Retina (tissue), 1 donor: ENCODE measurements at places on chromosomes 6 and 20.

DNA sequence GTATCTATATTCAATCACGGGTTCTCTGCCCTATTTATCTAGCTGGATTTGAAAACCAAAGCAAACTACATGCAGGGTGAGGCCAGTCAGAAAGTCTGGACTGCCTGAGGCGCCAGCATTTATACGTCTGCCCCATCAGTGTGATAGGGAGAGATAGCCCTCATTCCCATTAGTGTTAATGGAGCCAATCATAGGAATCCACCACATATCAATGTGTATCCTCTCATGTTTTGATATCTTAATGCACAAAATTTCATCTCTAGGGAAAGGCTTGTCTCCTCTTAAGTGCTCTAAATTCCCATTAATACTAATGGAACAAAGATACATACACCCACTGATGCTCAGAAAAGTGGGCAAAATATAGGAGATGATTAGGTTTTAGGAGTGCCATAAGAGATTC lies 376.2 kb downstream of the BTBD3 start:
- no peak for DNase-seq

DNA sequence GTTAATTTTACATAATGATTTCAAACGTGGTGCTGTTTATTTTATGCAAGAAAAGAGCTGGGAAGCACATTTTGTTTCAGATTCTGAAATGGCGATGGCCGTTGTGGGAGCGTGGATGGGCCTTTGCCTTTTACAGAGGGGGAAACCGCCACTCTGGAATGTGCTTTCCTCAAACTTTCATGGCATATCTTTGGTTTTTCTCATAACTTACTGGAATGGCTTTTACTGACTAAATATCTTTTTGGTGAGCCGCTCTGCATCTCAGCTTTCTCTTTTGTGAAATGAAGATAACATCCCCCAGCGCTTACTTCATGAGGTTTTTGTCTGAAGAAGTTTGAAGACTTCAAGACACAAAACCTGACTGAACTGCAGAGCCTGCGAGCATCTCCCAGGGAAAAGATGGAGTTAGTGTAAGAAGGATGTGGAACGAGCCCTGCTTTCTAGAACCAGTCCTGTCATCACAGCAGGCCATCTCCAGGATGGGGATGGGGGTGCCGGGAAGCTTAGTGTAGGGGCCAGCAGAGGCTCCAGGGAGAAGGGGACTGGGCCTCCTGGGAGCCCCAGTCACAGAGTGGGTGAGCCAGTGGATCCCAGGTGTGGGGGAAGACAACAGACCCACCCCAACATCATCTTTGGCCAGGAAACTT lies 61.8 kb upstream of the TIAM2 start:
- DNase-seq = no peak

GRCh38 chr6:133726188-133726587 lies 162.7 kb upstream of the TCF21 start:
- no peak for DNase-seq

GRCh38 chr20:8361006-8361652 lies 229.1 kb downstream of the PLCB1 start:
- peak; percentile 18 for DNase-seq

GRCh38 chr6:34059136-34059731 lies 86.7 kb downstream of the GRM4 start:
- no peak for DNase-seq

GRCh38 chr20:58692579-58693225 lies at the start of gene NPEPL1:
Gene NPEPL1 (plus strand): TSS chr20:58692800. CDS start chr20:58692901, 101 bp downstream.
- peak; percentile 34 for DNase-seq

- no peak for DNase-seq
Measured at GRCh38 chr6:113672491-113673149, 184.5 kb upstream of the MARCKS start.

DNA sequence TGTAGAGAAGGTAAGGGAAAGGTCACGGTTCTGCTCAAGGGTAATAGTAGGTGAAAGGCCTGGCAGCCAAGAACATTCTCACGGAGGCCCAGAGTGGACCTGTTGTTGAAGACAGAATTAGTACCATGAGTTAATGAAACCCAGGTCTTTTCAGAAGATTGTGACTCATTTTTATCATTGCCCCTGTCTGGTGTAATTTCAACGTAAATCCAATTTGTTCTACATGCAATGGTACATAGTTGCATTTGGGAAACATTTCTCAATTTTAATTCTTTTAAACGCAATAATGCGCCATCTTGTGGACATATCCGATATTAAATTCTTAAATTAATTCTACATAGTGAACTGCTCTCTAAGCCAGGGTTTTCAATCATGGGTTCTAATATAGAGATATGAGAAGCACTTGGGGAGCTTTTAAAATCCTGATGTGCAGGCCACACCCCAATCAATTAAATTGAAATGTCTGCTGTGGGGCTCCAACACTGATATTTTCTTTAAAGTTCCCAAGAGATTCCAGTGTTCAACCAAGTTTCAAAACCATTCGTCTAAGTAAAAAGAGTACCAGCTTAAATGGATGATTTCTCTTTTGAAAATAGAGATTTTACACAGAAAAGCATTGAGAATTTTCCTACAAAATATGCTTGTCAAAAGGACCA lies 257.4 kb downstream of the PLCB1 start:
- DNase-seq = peak; percentile 49

GRCh38 chr6:158923805-158924498 lies 76.0 kb downstream of the RSPH3 start:
- no peak for DNase-seq

DNA sequence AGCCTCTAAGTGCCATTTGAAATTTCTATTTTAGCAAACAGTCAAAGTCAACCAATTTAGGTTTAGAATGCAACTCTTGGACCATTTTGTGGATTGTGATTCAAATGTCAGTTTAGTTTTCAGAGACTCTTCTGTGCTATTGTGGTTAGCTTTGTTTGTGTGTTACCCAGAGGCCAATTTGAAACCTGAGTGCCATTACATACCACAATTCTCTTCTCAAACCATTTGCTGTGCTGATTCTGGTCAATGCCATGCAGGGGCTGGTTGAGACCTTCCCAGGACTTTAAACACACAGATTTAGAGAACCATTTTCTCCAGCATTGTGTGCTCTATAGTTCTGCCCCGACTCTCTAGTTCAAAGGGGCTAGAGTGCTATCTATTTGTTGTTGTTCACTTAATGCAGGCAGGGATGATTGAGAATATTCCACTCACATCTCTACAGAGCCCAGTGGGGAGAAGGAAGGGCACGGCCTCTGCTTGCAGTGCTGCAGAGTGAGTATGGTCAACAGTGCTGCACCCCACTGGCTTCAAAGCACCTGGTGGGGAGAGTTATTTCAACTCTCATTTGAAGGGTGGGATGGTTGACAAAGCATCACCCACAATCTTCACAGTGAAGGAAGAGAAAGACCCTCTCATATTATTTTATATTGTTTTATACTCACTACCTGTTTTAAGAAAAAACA lies 738.2 kb downstream of the COL12A1 start:
- no peak for DNase-seq

DNA sequence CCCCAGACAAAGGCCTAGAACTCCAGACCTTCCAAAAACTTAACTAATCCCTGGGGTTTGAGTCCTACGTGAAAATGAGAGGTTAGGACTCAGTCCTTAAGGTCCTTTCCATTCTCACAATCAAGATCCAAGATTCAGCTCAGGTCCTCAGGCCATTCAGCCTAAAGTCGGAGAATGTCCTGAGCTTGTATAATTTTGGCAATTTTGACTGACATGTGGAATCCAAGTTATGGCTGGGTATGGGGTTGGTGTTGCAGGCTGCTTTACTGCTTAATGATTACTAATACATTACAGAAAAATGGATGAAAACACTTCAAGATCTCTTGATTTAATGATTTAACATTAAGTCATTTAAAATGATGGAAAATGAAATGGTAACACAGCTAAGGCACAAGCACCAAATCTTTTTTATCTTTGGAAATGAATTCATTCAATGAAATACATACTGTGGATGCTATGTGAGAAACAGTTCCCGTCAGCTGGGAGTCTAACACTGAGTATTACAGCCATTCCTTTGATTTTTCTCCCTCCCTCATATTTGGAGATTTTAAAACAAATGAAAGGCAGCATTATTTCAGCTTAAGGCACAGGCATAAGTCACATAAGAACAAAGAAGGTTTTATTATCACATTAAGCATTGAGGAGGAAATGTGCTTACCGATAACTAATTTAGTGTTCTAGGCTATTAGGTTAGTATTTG lies 1.3 kb downstream of the ARHGAP18 start:
- DNase-seq = no peak

GRCh38 chr6:109258129-109258528 lies 124.1 kb downstream of the CD164 start:
- DNase-seq = no peak

GRCh38 chr6:143279385-143279784 lies 171.1 kb downstream of the ADAT2 start:
- peak; percentile 11 for DNase-seq

DNA sequence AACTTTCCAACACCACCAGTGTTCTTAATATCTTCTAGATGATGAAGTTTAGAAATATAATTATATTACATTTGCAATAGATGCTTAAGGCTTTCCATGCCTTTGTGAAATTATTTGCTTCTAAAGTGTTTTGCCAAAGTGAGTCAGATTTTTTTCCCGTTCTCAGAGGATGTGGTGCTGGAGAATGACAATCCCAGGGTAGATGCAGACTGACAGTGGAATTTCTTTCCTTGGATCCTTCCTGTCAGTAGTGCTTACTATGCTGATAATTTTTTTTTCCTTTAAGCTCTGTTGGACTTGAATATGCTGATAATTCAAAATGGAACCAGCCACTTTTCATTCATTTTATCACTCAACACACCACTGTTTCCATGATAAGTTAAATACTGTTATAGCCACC lies 59.9 kb upstream of the SOX4 start:
- DNase-seq = no peak

- DNase-seq = no peak
Measured at GRCh38 chr20:50387996-50388332, 122.2 kb upstream of the PTPN1 start.

DNA sequence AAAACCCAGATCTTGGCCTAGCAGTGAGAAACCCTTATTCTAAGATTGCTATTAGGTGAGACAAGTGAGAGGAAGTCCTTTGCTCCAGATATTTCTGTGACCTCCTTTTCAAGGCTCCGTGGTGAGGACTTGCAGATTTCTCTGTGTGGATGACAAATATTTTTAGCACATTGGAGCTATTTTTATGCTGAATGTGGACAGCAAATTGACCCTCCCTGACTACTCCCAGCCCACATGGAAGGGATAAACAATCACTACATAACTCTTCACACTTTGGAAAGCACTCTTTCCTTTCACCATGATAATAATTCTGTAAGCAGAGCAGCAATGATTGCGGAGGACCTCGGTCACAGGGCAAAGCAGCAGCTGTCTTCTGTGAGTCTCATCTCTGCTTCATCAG lies 88.0 kb upstream of the ADGRF1 start:
- DNase-seq = no peak

DNA sequence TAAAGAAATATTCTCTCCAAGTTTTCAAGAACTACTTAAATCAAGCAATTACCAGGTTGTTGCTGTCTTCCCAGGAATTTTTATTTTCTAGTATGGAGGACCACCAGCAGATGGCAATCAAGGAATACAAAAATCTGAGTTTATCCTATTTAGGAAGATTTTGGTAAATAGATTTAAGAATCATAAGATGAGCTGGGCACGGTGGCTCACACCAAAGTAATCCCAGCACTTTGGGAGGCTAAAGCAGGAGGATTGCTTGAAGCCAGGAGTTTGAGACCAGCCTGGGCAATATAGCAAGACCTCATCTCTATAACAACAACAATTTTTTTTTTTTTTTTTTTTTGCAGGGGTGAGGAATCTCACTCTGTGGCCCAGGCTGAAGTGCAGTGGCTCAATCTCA lies 19.3 kb upstream of the SEC63 start:
- DNase-seq = peak; percentile 47

GRCh38 chr6:131159578-131159977 lies 24.3 kb downstream of the AKAP7 start:
- no peak for DNase-seq

GRCh38 chr6:90397929-90398674 lies 101.5 kb upstream of the BACH2 start:
- no peak for DNase-seq

DNA sequence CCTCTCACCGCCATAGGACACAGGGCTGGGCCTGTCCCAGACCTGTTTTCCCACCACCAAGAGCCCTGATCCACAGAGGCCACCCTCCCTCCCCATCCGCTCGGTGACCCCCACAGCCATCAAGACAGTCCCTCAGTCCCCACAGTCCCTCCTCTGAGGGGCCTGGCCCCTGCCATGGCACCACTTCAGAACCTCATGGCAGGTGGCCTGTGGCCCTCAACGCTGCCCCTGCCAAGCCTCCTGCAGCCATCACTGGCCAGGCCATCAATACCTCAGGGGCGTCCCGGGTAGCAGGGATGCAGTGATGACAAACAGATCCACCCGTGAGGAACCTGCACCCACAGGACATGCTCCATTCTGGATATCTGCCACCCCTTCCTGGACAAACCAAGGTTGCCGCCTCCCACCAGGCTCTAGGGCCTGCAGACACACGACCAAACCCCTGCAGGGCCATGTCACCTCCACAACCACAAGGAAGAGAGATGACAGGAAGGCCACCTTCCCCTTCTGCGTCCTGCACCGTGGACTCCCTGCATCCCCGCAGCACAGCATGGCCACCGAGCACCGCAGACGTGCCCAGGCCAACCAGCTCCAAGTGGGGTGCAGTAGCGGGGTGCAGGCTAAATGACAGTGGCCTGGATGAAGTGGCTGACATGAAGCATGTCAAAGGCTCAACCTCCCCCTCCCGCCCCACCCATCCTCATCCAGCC lies 14.0 kb downstream of the TAF4 start:
- no peak for DNase-seq

- no peak for DNase-seq
Measured at GRCh38 chr20:53964501-53965253, 105.7 kb downstream of the BCAS1 start.

GRCh38 chr6:113842165-113842564 lies 15.0 kb upstream of the MARCKS start:
- no peak for DNase-seq

GRCh38 chr6:55545791-55546190 lies 33.2 kb downstream of the HMGCLL1 start:
- no peak for DNase-seq

DNA sequence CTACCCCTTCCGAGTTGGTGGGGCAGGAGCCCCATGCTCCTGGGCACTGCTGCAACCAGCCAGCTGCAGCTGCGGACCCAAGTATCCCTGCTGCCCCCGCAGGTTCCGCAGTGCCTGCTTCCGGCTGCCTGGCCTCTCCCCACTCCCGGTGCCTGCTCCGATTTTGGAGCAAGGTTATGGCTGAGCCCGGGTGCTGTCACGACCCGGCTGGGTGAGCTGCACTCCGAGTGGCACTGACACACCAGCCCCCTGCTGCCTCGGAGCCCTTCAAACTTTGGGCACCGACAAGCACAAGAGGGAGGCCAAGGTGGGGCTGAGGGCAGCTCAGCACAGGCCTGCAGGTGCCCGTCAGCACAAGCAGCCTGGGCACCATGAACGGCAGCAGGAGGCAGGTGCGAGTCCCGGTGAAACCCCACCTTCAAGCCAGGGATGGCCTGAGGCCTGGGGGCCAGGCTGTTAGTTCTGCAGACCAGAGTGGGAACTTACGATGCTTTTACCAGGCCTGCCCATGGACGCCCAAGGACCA lies 25.9 kb upstream of the HACE1 start:
- DNase-seq = no peak

- peak; percentile 32 for DNase-seq
Measured at GRCh38 chr6:12717356-12717755, 789 bp downstream of the PHACTR1 start.
